Lower lobe of right lung (tissue), 2 donors: ENCODE measurements at places on chromosomes 7 and 10. TPM values are rescaled to one million over a fixed set of nuclear protein-coding genes. Genes with fewer than 3 reads are reported as not detected.

DNA sequence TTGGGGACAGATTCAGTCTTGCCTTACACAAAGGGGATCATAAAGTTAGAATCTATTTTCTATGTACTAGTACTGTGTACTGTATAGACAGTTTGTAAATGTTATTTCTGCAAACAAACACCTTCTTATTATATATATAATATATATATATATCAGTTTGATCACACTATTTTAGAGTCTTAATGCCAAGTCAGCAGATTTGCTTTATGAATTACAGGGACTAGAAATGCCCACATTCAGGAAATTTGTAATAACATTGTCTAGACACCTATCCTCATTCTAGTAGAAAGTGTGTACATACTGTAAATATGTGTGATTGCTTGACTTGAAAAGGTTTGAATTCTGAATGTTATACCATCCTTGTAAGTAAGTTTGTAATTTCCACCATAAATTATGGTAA is 111.2 kb downstream of the NSUN6 start:
- no peak for DNase-seq

The USP54 gene
- 97.4 TPM for total RNA-seq

- DNase-seq, result no peak
These were observed 203.0 kb upstream of the MDFIC start for GRCh38 chr7:114718861-114719260.

The ARL5B gene
- 10.6 TPM for total RNA-seq

GRCh38 chr7:14092331-14092730 is 102.9 kb upstream of the ETV1 start:
- DNase-seq, result no peak

GRCh38 chr10:78044699-78045098 is 11.0 kb downstream of the RPS24 start:
- DNase-seq, result no peak

The VIPR2 gene
- 0.80 TPM for total RNA-seq

GRCh38 chr10:2782265-2782664 is 285.1 kb upstream of the PFKP start:
- no peak for DNase-seq

GRCh38 chr7:36863901-36864701 is 139.8 kb upstream of the AOAH start:
- no peak for DNase-seq

DNA sequence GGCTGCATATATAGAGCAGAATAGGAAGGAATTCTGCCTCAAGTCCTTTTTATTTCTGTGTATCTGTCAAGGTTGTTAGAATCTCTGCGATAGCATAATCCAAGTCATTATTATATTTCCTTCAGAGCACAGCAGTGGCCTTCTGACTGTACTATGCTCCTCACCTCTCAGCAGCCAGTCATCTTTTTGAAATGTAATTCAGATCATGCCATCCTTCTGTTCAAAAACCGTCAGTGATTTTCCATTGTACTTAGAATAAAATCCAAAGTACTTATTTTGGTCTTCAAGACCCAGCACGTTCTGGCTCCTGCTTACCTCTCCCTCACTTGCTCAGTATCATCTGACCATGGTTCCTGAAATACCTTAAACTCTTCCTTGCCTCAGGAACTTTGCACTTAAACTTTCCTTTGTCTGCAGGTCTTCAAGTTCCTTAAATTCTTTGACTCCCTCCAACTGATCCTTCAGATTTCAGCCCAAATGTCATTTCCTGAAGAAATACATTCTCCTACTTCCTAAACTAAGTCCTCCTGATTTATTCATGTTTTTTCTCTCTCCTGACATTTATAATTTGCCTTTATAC is 112.4 kb downstream of the ST7 start:
- DNase-seq, result no peak

DNA sequence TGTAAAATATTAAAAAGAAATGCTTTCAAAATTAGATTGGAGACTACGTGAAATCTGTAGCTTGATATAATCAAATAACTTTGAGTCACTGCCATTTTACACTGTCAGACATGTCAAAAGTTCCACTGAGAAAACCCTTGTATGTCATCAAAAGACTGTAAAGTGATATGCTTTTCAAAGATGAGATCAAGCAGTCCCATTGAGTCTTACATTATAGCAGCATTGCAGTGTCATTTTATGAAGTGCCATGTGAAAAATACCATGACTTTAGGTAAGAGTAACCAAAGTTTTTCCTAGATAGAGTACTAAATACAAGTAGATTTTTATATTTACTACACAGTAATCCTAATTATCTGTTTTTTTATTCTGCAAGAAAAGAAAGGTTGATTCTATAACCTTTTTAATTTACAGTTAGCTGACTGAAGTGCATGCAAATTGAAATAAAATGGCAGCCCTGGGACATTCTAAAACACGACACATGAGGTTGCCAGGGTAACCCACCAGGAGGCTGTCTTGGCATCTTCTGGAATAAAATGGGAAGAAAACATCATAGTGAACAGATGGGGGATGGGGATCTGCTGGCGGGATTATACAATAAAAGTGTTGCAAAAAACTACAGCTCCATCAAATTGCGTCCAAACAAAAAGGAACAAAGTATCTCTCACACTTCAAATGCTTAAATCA is 91.3 kb upstream of the TMEM106B start:
- no peak for DNase-seq

GRCh38 chr7:96284835-96285234 is 37.1 kb downstream of the SLC25A13 start:
- DNase-seq, result no peak

DNA sequence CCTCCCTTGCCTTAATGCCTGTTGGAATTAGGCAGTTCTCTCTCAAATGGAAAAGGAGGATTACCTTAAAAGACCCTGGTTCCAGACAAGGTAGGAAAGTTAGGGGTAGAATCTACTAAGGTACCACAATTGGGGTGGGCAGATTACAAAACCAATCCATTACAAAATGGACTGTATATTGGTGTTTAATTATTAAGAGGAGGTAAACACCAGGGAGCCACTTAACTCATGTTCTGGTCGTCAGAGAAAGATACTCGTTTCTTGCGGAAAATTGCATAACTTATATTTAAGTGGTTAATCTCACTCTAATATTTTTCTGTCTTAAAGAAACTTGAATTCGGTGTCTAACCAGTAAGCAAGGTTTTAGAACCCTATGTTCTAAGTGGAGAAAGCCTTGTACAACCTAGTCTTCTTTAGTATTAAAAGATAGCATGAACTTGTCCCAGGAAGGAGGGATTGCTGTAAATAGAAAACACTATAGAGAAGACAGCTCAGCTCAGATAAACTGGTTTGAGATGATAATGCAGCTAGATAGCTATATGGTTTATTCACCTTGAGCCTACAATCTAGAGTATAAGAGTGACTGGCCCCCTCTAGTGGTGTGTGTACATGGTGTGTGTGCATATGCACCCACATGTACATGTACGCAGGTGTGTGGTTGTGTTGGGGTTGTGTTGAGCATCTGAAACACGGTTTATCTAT is 58.0 kb upstream of the STRIP2 start:
- DNase-seq, result no peak

DNA sequence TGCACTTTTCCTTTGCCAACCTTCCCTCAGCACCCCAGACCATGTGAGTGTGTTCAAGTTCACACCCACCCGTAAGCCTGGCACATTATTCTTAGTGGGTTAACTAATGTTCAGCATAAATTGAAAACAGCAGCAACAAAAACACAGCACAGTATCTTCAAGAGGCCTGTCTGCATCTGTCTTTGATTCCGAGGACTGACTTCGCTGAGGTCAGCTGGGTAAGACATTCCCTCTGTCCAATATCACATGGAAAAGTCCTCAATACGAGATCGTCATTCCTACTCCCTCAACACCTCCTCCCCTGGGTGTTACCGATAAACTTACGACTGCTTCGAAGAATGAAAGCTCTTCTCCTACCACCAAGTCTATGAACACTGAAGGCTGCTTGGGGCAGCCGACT is 218.8 kb downstream of the SFMBT2 start:
- no peak for DNase-seq

The CLDN3 gene
- 12.8 TPM for total RNA-seq

The PRR15 gene
- 4.1 TPM for total RNA-seq

The SAMD9L gene
- 64.4 TPM for total RNA-seq

DNA sequence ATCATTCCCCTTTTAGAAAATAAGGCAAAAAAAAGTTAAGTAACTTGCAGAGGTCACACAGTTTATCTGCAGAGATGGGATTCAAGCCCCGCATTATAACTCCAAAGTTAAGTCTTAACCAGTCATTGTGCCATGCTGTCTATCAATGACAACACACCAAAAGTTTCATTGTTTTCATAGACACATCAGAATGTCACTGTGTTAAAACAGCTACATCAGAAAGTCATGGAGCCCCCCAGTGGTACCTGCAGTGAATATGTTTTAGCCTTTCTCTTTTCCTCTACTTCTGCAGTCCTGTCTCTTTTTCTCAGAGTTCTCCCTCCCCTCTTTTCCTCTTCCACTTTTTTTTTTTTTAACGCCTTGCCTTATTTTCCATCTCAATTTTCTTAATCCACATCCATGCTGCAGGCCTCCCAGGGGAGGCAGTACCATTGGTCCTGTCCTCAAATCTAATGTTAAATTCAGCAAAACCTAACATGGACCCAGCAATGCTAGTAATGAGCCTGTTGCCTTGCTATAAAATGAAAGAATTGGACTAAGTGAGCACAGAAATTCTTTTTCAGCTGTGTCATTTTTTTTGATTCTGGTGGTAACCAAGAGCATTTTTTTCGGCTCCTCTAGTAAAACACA is 3.8 kb upstream of the NRCAM start:
- no peak for DNase-seq

The ECHDC3 gene
- 29.5 TPM for total RNA-seq

The FAM241B gene
- total RNA-seq, result 5.0 TPM
